ENCODE measurements at places on chromosomes 11 and 22.

GRCh38 chr11:23403210-23404185 lies 543.2 kb upstream of the CCDC179 start:
- no peak for DNase-seq

DNA sequence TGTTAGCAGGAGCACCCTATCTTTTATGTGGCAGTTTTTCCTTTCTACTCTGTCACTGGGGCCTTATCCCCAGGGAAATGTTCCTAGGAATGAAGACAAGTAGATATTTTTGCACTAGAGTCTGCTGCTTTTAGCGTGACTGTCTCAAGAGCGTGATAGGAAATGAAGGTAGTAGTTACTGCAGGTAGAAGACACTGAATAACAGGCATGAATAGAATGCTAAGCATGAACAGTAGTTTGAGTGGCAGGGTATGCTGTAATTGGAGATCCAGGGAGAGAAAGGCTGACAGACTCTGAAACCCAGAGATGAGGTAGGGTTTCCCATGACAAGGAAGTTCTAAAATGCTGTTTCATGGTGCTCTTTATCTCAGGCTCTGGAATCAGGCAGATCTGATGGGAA lies 475.1 kb downstream of the NELL1 start:
- DNase-seq: no peak

GRCh38 chr22:23074451-23074850 lies 4.1 kb downstream of the GNAZ start:
- DNase-seq: no peak

DNA sequence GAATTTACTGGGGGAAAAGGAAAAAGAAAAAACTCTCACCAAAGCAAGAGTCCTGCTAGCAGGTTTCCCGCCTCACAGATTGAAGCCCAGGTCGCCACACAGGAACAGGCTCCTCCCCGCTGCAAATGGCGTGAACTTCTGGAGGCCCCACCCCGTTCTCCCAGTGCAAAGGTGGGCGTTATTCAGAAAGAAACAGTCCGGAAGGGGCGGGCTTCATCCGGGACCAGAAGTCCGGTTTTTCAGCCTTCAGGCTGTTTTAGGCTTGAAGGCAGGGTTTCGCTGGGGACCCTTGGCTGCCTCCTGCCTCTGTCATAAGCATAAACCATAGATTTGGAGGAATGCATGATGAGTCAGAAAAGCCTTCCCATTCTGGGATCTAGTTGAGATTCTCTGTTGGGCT lies 148.3 kb upstream of the POU2AF2 start:
- DNase-seq: no peak

- no peak for DNase-seq
Observed at GRCh38 chr11:118841469-118842242, 42.0 kb upstream of the CXCR5 start.

- DNase-seq: no peak
Observed at GRCh38 chr22:42895087-42895486, 38.0 kb upstream of the ARFGAP3 start.

GRCh38 chr11:10824888-10825287 lies 16.2 kb upstream of the EIF4G2 start:
- DNase-seq: no peak

DNA sequence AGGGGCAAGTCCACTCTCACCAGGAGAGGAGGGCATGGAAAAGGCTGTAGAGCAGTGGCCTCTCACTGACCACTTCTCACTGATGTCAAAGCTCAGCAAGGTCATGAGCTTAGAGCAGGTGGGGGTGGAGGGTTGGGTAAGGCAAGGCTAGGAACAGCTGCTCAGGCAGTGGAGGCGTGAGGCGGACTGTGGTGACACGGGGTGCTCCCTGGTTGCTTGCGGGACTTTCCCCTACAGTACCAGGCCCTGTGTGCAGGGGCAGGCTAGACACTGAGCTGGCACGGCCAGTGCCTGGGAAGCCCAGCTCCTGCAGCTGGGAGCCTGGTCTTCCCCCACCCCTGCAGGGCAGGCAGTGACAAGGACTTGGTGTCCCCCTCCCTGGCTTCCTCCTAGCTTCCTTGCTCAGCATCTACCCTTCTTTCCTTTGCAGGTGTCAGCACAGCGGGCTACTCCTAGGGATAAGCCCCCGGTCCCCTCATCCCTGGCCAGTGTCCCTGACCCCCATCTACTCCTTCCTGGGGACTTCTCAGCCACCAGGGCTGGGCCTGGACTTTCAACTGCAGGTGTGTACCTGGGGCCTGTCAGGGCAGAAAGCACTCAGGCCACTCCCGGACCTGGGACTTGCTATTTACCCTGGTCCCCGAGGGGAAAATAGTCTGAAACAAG lies 45.6 kb downstream of the PISD start:
- no peak for DNase-seq

- no peak for DNase-seq
Observed at GRCh38 chr11:35040221-35040942, 98.6 kb upstream of the CD44 start.

Data from hippocampal formation (tissue), 2 donors.